ENCODE measurements at places on chromosomes 5 and 9. TPM values are rescaled to one million over a fixed set of nuclear protein-coding genes. Genes with fewer than 3 reads are reported as not detected.

- DNase-seq = peak; percentile 18
These were observed 176.6 kb downstream of the CACNA1B start for GRCh38 chr9:138053996-138054752.

GRCh38 chr9:120394058-120394669 is 185.8 kb downstream of the CDK5RAP2 start:
- no peak for DNase-seq

DNA sequence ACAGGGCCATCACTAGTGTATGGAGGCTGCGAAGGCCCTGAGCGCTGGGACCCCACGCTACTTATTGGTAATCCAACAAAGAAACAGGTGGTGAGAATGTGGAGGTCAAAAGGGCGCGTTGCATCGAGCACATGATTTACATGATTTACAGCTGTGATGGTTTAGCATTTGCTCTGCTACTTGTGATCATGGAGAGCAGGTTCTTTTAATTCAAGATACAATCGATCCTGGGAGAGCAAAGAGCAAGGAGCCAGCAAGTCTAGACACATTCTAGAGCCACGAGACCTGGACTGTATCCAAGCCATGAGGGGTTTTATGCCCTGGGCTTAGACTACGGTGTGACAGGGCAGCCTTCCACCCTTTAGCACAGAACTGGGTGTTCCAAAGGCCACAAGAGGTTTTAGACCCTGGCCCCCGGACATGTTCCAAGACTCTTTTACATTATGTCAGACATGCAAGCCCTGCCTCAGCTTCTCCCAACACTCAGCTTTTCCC is 47.0 kb upstream of the CLK4 start:
- no peak for DNase-seq

- no peak for DNase-seq
These were observed 17.4 kb upstream of the FAT2 start for GRCh38 chr5:151608522-151608921.

DNA sequence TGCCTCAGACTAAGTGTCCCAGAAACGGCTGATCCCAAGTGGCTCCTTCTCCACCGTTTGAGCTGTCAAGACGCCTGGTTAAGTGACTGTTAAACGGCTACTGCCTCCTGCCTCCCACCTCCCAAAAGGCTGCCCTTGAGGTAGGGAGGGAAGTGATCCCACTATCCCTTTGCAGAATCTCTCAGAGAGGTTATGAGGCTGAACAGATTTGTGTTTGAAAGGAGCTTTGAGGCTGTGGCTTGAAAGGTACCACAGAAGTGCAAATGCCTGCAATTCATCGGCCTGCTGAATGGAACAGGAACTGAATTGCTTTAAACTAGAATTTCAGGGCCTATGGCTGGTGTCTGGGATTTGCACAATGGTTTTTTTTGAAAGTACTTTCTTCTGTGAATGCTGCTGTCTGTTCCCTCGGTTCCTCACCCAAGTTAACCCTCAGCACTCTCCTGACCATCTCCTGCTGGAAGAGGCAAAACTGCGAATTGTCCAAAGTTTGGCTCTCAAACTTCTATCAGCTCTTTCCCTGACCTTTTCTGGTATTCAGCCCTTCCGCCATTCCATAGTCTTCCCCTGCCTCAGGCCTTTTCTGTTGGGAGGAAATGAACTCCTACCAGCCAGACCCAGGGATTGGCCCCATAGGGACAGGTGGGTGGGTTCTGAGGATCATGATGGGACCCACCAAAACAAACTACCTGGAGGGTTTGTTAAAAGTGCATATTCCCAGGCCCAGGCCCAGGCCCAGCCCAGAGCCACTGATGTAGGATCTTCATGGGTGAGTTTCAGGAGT is 453.3 kb downstream of the KDM4C start:
- no peak for DNase-seq

GRCh38 chr5:73370640-73371583 is 77.7 kb downstream of the FOXD1 start:
- DNase-seq = no peak

GRCh38 chr9:72315089-72315509 is 49.9 kb downstream of the ZFAND5 start:
- DNase-seq = peak; percentile 74

Gene MZB1
- 1.7 TPM for total RNA-seq

Gene LRRC14B
- total RNA-seq = not detected

Gene ACOT12
- not detected for total RNA-seq

Gene RIGI
- total RNA-seq = 1.8 TPM

Gene MSX2
- not detected for total RNA-seq

Gene LURAP1L
- total RNA-seq = 30.4 TPM

Gene IL5
- not detected for total RNA-seq
